Hindlimb muscle (tissue), 1 donor: ENCODE measurements at places on chromosomes 3 and 15.

GRCh38 chr3:53730576-53730975 lies 115.6 kb downstream of the CHDH start:
- peak; percentile 36 for DNase-seq

GRCh38 chr3:54784021-54784420 lies 143.8 kb downstream of the LRTM1 start:
- DNase-seq, result no peak

DNA sequence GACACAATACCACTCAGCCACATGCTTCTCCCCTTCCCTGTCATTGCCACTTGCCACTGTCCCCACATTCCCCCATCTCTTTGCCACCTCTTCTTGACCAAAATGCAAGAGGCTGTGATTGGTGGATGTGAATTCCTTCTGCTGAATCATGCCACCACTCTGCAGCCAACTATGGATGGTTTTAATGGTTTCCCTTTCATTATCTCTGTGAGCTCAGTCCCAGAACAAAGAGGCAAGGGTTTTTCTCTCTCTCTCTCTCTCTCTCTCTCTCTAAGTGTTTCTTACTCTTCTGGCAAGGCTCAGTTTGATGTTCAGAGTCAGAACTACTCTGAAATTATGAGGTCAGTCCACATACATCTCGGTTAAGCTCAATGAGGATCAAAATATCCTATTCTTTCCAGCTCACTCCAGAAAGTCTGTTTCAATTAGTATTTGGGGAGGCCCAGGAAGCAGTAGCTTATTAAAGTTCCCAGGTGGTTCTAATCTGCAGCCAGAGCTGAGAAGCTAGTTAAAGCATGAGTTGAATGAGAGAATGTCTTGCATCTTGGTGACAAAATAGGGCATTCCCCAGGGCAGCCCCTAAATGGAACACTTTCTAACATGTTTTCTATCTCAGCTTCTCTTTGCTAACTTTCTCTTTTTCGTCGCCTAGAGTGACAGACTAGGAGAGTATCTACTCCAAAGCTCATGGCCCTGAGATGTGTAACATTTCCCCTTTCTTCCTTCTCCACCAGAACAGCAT lies 8.5 kb upstream of the ILDR1 start:
- DNase-seq, result no peak

GRCh38 chr3:2468816-2469215 lies 370.1 kb downstream of the CNTN4 start:
- DNase-seq, result no peak

DNA sequence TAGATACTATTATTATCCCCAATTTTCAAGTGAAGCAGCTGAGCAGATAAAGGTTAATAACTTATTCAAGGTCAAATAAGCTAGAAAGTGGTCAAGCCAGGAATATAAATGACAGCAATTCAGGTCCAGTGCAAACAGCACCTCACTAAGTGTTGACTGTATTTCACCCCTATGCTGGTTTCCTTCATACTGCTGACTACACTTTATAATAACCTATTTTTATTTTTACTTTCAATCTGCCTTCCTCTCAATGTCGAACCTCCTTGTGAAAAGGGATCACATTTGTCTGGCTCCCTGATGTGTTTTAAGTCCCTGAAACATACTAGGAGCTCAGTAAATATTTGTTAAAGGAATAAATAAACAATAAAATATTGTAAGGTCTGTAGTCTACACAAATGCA lies 146.1 kb downstream of the NAALADL2 start:
- DNase-seq, result no peak

GRCh38 chr15:60973637-60974415 lies 255.3 kb downstream of the RORA start:
- no peak for DNase-seq

DNA sequence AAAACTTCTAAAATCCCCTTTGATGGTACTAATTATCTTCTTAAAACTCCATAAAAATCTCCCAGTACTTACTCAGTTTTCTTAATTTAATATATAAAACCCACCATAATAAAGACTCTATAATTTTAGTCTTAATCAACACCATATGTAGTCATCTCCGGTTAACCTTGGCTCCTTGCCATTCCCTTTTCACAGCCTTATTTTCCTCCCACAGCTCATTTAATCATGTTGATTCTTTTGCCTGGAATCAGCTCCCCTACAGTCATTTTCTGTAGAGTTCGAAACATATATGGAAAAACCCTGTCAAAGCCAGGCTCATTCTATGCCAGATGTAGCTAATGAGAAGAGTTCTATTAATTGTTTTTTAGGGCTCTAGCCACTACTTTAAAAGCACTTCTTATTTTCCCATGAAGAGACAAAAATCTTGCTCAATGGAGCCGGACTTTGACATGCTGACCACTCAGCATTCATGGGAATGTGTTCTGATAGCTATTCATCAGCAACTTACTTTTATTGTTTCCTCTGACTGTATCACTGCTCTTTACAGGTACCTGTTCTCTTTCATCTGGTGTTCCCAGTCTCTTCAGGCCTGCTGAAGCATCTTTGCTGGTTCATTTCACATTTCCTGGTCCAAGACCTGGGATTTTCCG lies 573.4 kb downstream of the NAALADL2 start:
- peak; percentile 40 for DNase-seq

DNA sequence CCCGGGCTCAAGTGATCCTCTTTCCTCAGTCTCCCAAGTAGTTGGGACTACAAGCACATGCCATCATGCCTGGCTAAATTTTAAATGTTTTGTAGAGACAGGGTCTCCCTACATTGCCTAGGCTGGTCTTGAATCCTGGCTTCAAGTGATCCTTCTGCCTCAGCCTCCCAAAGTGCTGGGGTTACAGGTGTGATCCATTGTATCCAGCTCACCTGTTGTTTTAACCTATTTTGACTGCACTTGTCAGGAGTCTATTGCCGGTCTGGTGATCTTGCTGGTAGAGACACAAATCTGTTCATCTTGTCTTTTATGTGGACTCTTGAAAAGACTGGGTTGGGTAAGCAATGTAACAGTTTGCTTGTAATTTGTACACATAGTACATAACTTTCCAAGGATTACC lies 7.9 kb downstream of the IREB2 start:
- no peak for DNase-seq

DNA sequence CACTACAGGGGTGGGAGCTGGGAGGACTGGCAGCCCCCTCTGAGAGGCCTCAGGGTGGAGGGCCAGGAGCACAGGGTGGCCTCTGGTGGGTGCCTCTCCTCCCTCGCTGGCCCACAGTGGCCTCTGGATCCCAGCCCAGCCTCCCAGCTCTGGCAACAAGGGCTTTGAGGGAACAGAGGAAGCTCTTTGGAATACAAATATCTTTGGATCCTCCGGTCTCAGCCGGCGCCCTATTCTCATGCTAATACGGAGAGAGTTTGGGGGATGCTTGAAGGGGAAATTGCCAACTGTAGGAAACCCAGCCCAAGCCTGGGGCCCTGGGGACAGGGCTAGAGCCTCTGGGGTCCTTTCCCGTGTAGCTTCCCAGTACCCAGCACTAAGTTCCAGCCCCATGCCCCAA lies 33.4 kb upstream of the INSYN1 start:
- no peak for DNase-seq

- DNase-seq, result peak; percentile 83
These were observed at the start of gene GXYLT2 for GRCh38 chr3:72887705-72888545. TSS of gene GXYLT2 (plus strand) at chr3:72888046. CDS start at chr3:72888234, 188 bp downstream.

DNA sequence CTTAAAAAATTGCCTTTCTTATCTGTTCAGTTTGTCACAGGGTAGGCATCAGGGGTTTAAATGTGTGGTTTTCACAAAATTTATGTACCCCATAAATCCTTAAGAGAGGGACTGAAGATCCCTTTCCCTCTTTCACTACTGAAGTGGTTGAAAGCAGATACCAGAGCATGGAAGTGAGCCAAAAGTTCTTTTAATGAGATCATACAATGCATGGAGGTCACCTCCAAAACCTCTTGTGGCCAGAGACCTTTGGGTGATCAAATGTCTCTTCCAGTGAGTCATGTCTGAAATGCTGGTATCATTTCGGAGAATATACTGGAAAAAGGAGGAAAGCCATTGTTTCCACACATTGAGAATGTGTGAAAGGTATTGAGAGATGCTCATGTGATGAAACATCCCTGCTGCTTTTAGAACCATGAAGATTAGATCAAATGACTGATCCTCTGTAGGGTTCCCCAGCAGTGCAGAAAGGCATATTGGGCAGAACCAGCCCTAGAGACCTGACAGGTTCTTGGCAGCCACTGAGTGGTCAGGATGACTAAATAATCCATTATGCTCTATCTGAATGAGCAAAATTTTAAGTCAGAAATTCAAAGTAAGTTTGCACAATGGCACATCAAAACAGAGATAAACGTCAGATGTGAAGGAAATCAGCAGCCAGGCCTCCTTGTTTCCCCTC lies 165.8 kb upstream of the SLC2A2 start:
- no peak for DNase-seq

GRCh38 chr15:73832657-73833056 lies 40.7 kb upstream of the TBC1D21 start:
- no peak for DNase-seq

DNA sequence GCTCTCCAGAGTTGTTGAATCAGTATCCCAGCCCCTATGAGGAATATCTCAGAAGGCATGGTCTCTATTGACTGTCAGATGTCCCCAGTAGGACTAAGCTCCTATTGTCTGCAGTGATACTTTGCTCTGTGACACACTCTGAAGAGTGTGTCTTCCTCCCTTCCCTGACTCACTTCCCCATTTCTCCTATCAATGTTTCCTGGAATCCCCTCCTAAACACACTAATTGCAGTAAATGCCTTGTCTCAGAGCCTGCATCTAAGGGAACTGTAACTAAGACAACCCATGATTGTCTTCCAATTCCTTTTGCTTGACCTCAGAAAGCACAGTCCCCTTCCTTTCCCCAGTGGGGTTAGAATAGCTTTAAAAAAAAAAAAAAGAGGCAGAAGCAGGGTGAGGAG lies 397.3 kb upstream of the PROK2 start:
- DNase-seq, result no peak

- DNase-seq, result no peak
These were observed 117.8 kb downstream of the WNT5A start for GRCh38 chr3:55369141-55369847.

DNA sequence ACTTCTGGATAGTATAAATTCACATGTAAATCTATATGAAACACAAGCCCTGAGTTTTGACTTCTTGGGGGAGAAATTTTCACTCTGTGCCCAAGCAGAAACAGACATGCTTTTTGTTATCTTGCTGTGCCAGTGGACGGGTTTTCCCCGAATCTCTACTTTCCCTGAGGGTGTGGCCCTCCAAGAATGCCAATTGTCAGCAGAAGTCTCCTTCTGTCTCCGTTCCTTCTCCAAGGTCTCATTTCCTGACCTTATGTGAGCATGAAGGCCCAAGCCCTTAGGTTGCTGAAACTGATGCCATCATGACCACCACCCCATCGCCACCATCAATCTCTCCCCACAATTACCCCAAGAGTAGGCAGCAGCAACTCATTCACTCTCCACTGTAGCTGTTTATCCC lies 253.8 kb downstream of the XXYLT1 start:
- DNase-seq, result no peak

DNA sequence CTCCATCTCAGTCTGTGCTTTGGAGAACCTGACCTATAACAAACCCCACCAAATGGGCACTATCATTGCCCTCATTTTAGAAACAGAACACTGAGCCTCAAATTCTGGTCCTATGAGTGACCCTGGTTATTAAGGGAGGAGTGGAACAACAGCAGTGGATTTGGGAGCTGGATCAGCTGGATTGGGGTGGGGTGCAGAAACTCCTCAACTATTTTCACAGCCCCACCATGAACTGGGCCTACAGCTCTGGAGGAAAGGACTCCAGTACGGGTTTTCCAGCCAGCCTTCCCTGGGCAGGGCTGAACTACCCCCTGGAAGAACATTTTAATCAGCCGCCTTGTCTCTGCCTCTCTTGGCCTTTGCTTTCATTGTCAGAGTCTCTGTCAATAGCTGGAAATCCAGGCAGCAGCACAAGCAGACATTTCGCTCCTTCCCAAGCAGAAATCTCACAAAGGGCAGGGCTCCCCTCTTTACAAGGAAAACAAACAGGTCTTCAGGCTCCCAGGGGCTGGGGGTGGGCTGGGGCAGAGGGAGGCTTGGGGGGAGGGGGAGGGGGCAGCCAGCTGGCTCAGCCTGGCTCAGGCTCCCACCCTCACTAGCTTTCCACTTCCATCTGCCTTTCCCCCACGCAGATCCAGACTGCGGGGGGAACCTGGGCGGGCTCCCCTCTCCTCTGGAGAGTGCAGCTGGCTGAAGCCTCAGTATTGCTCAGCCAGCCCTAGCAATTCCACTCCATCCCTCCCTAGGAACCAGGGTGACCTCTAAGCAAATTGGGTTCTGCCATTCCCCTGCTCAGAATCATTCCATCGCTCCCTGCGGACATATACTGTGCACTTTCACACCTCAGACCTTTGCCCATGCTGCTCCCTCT lies 13.7 kb upstream of the TLE3 start:
- peak; percentile 94 for DNase-seq

DNA sequence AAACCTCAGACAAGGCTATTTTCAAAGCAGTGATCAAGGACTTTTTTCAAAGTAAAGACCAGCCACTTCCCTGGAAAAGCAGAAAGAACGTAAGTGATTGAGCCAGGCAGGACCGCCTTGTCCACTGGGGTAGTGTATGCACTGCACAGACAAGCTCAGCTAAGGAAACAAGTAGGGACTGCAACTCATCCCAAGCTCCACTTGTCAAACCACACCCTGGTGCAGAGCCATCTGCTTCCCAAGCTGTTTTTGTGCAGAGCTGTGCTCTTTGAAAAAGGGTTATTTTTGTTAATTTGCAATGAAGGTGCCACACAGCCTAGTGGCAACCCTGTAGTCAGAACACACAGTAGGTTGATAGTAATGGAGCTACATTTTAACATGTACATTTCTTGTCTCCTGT lies 193.3 kb downstream of the ADAMTS9 start:
- DNase-seq, result no peak
